GM18507 (cell line): ENCODE measurements at places on chromosomes 16 and 17.

DNA sequence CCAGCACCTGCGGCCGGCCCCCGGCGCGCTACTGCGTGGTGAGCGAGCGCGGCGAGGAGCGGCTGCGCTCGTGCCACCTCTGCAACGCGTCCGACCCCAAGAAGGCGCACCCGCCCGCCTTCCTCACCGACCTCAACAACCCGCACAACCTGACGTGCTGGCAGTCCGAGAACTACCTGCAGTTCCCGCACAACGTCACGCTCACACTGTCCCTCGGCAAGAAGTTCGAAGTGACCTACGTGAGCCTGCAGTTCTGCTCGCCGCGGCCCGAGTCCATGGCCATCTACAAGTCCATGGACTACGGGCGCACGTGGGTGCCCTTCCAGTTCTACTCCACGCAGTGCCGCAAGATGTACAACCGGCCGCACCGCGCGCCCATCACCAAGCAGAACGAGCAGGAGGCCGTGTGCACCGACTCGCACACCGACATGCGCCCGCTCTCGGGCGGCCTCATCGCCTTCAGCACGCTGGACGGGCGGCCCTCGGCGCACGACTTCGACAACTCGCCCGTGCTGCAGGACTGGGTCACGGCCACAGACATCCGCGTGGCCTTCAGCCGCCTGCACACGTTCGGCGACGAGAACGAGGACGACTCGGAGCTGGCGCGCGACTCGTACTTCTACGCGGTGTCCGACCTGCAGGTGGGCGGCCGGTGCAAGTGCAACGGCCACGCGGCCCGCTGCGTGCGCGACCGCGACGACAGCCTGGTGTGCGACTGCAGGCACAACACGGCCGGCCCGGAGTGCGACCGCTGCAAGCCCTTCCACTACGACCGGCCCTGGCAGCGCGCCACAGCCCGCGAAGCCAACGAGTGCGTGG, 1.5 kb downstream of the NTN1 start:
- DNase-seq, result no peak

GRCh38 chr17:34481779-34482178, 97.6 kb upstream of the TMEM132E start:
- DNase-seq, result no peak

GRCh38 chr17:51000835-51001638, 119.6 kb downstream of the SPAG9 start:
- DNase-seq, result peak; percentile 30

- DNase-seq, result no peak
Measured at GRCh38 chr16:50298075-50298460, 31.7 kb downstream of the ADCY7 start.

DNA sequence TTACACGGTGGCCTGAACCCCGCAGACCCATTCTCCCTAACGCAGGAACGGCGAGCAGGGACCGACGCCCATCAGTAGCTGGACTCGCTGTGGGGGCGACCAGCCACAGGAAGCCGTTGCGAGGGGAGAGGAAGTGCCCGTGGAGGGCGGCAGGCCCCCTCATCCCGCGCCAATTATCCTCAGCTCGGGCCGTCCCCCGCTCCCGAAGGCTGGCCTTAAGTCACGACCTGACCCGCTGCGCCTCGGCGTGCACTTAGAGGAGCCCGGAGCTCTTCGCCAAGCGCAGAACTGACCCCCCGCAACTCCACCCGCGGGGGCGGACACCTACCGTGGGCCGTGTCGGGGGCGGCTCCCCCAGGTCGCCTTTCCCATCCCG, 401 bp downstream of the ARL16 start:
- DNase-seq, result no peak

DNA sequence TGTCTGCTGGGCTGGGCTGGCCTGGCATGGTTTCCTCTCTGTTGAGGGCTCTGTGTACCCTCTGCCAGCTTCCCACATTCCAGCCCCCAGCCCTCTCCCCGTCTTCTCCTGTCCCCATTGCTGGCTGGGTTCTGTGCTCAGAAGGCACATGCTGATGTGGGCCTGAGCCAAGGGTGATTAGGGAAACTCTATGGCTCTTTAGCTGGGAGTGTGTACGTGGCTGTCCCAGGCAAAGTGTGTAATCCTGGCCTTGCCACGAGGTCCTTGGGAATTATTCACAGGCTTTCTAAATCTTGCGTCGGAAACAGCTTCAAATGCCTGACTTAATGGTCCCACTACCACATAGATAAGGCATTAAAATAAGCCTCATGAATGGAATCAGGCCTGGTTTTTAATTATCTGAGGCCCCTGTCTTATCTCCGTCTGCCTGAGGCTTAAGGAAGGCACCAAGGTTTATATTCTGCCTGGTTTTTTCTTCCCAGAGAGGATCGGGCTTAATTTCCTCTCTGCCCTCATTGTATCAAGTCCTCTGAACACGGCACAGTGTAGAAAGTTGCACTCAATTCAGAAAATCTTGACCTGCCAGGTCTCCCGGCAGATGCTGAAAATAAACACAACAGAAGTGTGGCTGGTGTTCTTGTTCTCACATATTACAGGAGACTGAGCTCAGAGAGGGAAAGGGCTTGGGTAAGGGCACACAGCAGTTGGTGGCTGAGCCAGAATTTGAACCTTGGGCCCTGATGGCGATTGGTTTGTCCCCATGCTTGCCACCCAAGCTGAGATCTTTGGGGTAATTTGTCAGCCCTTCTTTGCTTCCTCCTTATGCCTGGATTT, 52.9 kb upstream of the LGALS9 start:
- no peak for DNase-seq
